ENCODE measurements at places on chromosomes 2 and 18. TPM values are rescaled to one million over a fixed set of nuclear protein-coding genes. Genes with fewer than 3 reads are reported as not detected.

DNA sequence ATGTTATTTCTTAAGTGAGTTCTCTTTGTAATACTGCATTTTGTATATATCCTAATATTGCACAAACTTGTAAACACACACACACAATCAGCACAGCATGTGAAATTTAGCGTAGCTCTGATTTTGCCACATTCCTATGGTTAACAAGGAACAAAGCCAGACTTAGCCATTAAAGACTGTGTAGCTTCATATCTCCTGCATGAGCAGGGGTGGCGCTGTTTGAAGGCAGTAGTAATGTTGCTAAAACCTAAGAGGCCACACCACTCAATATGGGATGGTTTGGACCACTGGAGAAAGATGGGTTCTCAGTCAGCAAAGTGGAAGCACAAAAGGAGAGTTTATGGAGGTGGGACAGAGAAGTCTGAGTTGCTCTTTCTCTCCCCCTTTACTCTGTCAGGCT is 61.1 kb upstream of the RND3 start:
- DNase-seq = no peak

GRCh38 chr2:53475321-53475720 is 292.3 kb upstream of the CHAC2 start:
- DNase-seq = no peak

Gene LYPD6B
- total RNA-seq = not detected

Gene LONRF2
- total RNA-seq = 17.5 TPM

GRCh38 chr2:219350710-219351221 is 18.2 kb upstream of the RESP18 start:
- DNase-seq = no peak

Gene GPR75
- 0.50 TPM for total RNA-seq

Gene METTL21A
- 21.9 TPM for total RNA-seq

DNA sequence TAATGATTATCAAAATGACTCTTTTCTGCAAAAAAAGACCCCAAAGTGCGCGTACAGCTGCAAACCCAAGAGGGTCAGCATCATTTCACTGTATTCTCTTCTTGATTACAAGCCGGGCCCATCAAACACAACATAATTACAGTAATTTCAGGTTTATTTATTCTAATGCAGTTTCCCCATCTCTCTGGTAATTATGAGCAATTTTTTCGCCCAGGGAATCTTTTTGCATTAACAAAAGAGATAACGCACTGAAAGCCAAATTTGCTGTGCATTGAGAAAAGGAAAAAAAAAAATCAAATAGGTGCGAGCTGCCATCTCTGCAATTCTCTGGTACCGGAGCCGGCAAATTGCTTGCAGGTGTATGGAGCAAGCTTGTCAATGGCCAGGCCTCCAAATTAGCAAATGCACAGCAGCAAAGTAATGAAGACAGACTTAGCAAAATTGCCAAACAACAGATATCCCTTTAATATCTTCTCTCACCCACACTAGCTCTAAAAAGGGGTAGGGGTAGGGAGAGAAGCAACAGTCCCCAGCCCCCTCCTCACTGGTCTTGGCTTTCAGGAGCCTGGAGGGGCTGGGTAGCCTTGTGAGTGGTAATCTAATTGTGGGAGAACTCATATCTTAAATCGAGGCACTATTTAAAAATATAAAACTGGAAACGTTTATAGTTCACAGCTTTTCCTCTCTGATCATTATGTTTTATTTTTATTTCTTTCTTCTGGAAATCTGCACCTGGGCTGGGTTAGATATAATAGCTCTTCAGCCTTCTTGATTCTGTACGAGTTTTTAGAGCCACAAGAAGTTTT is 6.7 kb downstream of the DLX1 start:
- DNase-seq = no peak

Gene ZNF532
- total RNA-seq = 64.2 TPM

DNA sequence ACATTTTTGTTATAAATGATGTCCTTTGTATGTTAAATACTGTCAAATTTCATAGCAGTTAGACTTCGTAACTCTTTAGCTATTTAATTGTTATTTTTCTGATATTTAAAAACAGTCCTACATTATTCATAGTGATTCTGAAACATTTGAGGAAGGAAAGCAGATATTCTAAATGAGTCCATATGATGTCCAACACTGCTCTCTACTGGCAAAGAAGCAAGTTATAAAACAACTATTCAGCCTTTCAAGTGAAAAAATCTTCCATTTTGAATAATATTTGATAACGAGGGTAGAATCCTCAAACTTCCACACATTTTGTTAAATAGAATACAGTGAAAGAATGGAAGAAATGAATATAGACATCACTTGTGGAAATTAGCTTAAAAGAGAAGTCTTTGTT is 220.8 kb downstream of the GULP1 start:
- DNase-seq = no peak

- no peak for DNase-seq
Measured at GRCh38 chr2:127092306-127092705, 14.6 kb downstream of the BIN1 start.

Gene RGPD4
- total RNA-seq = 0.10 TPM

Gene KCNJ13
- total RNA-seq = not detected

Gene RESP18
- total RNA-seq = not detected

DNA sequence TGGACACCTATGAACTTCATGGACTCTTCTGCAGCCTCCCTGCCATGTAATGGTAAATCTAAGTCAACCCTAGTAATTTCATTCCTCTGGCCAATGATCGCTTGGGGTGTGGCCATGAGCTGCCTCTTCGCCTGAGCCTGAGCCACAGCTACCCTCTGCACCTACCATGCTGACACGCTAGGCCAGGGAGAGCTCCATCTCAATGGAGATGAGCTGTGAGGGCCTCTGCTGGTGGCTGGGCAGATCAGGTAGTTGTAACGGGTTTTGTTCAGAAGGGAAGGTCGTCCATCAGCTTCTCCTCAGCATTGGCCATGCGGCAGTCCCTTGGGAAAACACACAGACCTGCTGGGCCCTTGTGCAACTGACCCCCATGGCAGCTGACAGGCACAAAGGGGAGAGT is 24.4 kb downstream of the MPHOSPH10 start:
- DNase-seq = no peak

GRCh38 chr18:13597068-13597467 is 129.3 kb downstream of the FAM210A start:
- no peak for DNase-seq

DNA sequence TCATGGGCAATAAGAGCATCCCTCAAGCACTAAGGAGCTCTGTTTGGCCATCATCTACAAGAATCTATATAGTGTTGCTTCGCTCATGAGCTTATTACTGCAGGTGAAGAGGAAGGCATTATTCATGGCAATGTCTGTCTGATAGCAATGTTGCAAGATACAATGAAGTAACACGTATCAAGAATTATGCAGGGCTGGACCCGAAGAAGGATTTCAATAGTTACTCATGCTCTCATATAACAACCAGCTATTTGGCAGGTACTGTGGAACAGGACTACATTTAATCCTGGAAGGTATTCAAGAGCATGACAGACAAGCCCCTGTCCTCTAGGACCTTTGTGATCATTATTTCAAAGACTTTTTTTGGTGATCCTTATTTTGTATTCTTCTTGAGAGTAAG is 109.6 kb downstream of the LAMA3 start:
- no peak for DNase-seq

- no peak for DNase-seq
Measured at GRCh38 chr2:22279541-22279940, 1105.4 kb upstream of the KLHL29 start.

Gene FBLN7
- 0.32 TPM for total RNA-seq

DNA sequence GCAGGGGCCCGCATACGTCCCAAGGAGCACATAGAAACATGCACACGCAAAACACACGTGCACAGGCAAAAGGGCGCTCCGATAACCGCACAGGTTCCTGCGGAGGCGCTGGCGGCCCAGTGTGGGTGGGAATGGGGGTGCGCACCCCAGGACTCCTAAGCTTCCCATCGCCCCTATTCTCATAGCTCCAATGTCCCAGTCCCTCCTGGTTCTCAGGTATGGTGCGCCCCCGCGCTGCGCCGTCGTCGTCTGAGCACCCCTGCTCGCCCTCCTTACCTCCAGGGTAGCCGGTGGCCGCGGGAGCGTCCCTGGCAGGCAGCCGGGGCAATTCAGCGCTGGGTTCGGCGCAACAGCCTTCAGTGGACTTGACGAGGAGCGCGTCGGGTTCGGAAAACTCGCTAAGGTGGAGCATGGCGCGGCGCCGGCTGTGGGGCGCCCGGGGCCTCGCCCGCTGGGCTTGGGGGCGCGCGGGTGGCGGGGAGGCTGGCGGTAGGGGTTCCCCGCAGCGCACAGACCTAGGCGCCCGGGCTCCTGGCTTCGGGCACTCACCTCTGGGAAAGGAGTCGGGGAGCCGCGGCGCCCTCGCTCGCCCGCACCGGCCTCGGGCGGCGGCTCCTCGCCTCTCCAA is 328 bp downstream of the EGR4 start:
- no peak for DNase-seq

DNA sequence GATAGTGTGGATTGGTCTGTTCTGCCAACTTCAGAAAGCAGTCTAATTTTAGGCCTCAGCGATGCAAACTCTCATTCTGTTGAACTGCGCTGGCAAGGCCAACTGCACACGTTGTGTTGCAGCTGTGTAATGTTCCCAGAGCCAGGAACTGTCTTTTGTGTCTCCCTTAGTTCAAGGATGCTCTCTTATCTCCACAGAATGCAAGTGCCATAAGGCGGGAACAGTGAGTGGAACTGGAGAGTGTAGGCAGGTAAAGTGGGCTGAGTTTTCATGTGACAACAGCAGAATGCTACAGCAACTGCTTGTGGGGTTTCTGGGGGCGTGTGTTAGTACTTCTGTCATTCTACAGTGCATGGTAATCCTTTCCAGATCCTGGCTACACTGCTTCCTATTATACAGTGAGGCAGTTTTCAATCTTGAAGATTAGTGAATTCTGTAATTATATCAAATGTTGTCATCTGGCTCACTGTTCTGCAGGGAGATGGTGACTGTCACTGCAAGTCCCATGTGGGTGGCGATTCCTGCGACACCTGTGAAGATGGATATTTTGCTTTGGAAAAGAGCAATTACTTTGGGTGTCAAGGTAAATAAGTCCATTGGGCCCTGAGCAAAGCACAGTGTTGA is 125.8 kb downstream of the LAMA3 start:
- peak; percentile 70 for DNase-seq

Gene PFN4
- total RNA-seq = 0.62 TPM

DNA sequence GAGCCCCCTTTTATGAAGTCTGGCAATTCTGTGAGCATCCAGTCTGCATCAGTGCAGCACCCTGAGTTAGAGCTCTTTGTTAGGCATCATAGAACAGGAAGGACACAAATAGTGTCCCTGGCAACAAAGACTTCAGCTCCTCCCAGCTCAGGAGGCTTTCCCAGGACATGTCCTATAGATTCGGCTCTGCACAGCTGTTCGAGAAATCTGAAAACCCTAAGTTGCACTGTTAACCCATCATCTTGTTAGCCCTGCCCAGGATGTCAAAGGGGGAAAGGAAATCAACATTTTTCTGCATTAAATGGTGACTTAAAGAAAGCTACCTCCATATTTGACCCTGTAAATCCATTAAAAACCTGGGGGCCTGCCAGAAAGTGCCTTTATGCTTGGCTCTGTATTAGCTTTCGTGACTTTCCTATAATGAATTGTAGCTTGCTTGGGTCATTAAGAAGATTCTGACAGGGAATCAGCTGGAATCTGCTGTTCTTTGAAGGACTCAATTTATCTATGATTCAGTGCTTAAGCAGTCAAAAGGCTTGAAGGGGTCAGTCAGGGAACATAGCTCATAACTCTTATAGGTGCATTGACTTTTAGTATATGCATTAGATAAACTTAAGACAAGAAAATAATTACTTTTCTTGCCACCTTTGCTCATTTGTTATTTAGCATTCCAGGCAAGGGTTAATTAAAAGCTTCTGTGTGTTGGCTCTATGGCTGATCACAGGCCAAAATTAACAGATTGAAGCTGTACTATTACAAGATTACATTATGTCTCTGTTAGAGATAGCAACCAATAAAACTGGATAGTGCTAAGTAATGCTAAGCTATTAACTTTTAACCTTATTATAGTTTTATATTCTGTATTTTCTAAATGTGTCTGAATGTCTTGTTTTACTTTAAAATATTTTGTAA is 20.6 kb downstream of the ERMN start:
- no peak for DNase-seq

Gene UBR3
- 127 TPM for total RNA-seq

DNA sequence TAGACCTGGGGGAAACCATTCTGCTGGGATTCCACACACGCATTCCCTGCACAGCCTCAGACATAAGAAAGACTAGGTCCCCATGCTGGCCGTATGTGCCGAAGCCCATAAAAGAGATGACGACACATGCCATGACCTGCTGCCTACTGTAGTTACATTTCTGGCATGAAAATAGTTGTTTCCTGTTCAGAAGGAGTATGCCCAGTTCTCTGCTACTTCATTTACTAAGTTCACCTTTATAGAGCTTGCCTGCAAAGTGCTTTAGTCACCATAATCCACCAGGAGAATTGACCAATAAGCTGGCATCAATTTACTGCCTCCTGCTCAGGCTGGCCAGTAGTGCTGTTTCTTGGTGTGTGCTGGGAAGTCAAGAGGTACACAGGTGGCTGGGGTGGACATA is 150.2 kb upstream of the ALPP start:
- no peak for DNase-seq

Gene PAX3
- not detected for total RNA-seq

GRCh38 chr2:105593221-105593967 is 151.3 kb upstream of the NCK2 start:
- no peak for DNase-seq

- no peak for DNase-seq
Measured at GRCh38 chr18:3631887-3632286, 181.9 kb downstream of the TGIF1 start.

DNA sequence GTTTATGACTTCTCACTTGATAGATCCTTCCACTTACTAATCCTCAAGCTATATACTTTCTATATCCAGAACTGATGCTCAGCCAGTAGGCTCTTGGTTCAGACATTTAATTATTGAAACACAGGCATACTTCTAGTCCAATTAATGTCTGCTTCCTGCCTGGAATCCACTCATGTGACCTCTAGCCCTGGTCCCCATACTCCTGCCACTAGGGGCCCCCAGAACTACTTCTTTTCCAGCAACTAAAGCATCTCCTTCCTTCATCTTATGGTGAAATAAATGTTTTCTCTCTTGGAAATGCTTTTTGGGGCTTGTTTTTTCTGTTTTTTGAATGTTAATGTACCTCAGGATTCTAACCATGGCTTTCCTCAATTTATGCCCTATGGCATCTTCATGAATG is 527.6 kb downstream of the SATB2 start:
- DNase-seq = no peak

- DNase-seq = no peak
Measured at GRCh38 chr2:15223887-15224286, 337.2 kb downstream of the NBAS start.

GRCh38 chr2:133459590-133459989 is 108.7 kb downstream of the NCKAP5 start:
- no peak for DNase-seq

Gene UPP2
- not detected for total RNA-seq

DNA sequence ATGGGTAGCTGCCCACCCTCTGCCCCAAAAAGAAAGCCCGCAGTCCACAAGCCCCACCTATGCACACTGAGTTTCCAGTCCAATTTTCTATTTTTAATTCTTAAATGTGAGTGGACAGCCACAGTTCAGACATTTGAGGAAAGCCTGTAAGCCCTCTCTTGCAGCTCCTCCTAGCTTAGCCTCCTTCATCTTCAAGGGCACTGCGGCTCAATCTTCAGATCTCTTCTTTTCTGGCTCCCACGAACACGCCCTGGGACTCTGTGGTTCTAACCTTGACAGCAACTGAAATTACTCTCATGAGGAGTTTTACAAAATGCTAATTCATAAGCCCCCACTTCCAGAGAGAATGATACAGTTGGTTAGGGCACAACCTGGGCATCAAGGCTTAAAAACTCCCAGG is 144.0 kb downstream of the MSH2 start:
- DNase-seq = no peak
